ENCODE measurements at places on chromosomes 3 and 15. TPM values are rescaled to one million over a fixed set of nuclear protein-coding genes. Genes with fewer than 3 reads are reported as not detected.

The ZMYND10 gene
- 0.54 TPM for total RNA-seq

The ETV5 gene
- total RNA-seq: 27.1 TPM

The SLC22A13 gene
- 0.85 TPM for total RNA-seq

The CLRN1 gene
- total RNA-seq: not detected

The KLF15 gene
- total RNA-seq: 1.1 TPM

The MESP1 gene
- total RNA-seq: 0.89 TPM
